ENCODE measurements at places on chromosomes 11 and 22.
A peak's percentile ranks its signal among the peaks of the same experiment; 100 is the strongest.

DNA sequence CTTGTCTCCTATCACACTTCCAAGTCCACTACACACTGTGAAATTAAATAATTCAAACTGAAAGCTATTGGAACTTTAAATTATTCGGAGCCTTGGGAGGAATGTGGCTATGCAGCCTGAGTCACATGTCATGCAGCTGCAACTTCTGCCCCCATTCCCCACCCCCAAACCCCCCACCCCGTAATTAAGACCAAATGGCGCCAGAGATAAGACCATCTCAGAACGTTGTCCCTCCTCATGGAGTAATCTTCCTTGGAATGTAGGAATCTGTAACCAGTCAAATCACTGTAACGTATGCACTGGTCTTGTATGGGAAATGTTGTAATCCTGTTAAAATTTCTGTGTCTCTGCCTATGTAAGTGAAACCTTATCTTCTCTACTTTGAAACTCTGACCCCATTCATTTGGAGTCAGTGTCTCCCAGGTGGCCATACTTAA lies 37.0 kb downstream of the GAB2 start:
- DNase-seq = peak; percentile 92

GRCh38 chr22:32531228-32531627 lies 56.6 kb downstream of the FBXO7 start:
- DNase-seq = no peak

GRCh38 chr11:128596250-128596649 lies 8.9 kb upstream of the ETS1 start:
- DNase-seq = no peak

DNA sequence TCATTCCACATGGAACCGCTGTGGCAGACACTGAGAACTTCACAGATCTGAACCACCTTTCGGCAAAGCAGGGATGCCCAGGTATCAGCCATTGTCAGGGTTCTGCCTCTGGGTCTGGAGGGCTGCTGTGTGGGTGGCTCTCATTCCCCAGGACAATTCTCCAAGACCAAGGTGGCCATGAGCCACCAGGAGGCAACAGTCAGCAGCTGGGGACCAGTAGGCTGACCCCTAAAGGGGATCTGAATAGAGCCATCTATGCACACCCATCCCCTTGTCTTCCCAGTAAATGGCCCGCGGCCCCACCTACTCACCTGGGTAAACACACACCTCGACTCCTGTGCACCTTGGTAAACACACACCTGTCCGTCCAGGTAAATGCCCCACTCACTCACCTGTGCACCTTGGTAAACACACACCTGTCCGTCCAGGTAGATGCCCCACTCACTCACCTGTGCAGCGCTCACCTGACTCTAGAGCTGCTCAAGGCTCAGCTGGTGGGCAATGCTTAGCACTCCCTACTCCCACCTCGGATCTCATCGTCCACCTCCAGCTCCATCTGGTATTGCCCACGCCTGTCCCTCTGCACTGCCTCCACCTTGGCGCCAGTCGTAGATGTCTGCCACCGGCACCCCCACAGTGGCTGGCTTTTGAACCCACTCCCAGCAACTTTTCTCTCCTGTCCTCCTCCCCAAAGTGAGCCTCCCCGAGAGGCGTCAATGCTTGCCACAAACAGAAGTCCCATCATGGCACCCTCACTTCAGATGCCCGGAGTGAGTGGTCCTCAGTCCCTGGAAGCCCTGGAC lies 10.2 kb downstream of the SLC25A1 start:
- DNase-seq = no peak

DNA sequence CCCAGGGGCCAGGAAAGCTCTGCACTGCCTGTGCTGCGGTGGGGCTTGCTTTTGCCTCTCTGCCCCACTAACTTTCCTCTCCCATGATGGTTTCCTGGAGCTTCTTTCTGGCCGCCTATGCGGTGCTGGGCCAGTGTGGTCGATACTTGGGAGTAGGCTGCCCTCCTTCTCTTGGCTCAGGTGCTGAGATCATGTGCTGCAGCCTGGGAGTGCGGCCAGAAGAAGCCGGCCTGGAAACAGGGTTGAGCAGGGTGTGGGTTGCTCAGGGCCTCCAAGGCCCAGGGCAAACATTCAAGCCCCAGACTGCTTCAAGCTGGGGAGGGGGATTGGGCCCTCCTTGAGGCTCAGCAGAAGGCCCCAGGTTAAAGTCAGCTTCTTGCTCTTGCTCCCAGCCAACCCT lies 125.0 kb downstream of the NTM start:
- DNase-seq = no peak

- no peak for DNase-seq
These were observed 7.0 kb upstream of the P2RY2 start for GRCh38 chr11:73210916-73211667.

DNA sequence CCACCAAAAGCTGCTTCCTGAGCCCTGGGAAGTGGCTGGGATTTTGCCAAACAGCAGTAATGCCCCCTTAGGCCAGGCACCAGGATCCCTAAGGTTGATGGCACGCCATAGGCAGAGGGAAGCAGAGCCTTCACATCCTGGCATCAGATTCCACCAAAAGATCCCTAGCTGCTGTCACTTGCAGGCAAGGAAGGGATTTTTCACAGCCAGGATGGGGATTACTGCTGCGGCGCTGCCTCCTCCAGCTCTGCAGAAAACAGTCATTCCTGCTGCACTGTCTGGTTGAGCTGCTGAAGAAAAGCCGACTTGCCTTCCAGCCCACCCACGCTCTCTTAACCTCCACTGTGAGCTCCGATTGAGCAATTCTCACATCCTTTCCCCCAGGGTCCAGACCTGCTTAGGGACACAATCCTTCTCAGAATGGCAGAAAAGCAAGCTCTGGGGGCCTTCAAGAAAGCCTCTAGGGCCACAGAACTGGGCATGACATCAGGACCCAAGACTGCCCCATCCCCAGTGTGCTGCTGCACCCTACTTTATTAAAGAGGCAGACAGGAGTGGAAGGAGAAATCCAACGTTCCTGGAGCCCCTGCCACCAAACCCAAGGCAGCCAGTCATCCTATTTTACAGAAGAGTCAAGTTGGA lies 19.9 kb downstream of the SYN3 start:
- DNase-seq = no peak

- no peak for DNase-seq
These were observed 1183.6 kb downstream of the BRD1 start for GRCh38 chr22:48644108-48644507.

GRCh38 chr22:46693634-46694415 lies 44.2 kb downstream of the CERK start:
- DNase-seq = no peak

DNA sequence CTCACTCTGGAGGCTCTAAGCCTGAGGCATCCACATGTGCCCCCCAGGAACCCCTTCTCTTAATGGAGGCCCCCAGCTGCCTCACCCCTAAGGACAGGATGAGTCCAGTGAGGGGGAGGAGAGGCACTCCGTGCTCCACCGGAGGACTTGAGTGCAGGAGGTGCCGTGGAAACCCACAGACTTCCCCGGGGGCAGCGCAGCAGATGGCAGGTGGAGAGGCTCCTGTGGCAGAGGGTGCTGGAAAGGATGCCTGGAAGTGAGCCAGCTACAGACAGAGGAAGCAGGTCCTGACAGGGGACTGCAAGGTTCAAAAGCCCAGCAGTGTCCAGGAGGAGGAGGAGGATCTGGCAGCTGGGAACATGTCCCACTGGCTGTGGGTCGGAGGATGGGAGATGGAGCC lies 1384.0 kb downstream of the TBC1D22A start:
- no peak for DNase-seq

GRCh38 chr11:85171648-85172257 lies 455.4 kb downstream of the DLG2 start:
- no peak for DNase-seq

GRCh38 chr22:50516891-50517290 lies 8.5 kb downstream of the SCO2 start:
- DNase-seq = no peak

Data from fibroblast of skin of left quadriceps (primary cell).